AG09309 (cell line): ENCODE measurements at places on chromosomes 12 and 14.

- DNase-seq = peak; percentile 85
These were observed at the start of gene ARF6 for GRCh38 chr14:49892636-49893308. Gene ARF6, plus strand, starts transcription at chr14:49893082. Its CDS starts 655 bp downstream, at chr14:49893737.

GRCh38 chr14:94074534-94074933 is 6.5 kb downstream of the DDX24 start:
- no peak for DNase-seq

- no peak for DNase-seq
These were observed 94.5 kb downstream of the MYRFL start for GRCh38 chr12:69919495-69919894.

DNA sequence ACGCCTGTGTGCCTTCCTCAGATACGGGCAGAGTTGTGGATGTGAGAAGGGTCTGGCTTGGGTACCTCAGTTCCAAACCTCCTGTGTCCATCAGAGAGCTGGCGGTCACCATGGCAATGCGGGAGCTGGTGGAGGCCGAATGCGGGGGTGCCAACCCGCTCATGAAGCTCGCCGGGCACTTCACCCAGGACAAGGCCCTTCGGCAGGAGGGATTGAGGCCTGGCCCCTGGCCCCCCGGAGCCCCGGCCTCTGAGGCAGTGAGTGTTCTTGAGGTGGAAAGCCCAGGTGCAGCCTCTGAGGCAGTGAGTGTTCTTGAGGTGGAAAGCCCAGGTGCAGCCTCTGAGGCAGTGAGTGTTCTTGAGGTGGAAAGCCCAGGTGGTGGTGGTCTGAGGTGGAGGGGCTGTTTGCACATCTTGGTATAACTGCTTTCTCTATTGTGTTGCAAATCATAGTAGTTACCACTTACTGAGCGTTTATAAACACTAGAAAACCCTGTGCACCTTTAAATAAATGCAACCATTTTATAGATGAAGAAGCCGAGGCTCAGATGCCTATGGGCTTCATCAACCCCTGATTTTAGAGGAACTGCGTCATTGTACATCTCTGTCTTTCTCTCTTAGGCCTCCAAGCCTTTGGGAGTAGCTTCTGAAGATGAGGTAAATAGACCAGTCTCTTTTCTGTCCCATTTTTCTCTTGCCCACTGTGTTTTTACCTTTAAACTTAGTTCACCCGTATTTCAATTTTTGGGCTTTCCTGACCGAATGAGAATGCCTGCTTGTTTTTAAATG is 976 bp downstream of the PEX5 start:
- no peak for DNase-seq

DNA sequence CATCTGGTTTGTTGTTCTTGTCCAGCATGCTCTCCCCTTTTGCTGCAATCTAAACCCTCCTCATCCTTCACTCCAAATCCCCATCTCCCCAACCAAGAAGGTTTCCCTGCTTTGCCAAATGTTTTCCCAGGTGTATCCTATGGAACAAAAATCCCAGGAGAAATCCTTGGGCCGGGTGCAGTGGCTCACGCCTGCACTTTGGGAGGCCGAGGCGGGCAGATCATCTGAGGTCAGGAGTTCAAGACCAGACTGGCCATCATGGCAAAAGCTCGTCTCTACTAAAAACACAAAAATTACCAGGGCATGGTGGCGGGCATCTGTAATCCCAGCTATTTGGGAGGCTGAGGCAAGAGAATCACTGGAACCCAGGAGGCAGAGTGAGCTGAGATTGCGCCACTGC is 5.0 kb downstream of the KSR2 start:
- DNase-seq = no peak

DNA sequence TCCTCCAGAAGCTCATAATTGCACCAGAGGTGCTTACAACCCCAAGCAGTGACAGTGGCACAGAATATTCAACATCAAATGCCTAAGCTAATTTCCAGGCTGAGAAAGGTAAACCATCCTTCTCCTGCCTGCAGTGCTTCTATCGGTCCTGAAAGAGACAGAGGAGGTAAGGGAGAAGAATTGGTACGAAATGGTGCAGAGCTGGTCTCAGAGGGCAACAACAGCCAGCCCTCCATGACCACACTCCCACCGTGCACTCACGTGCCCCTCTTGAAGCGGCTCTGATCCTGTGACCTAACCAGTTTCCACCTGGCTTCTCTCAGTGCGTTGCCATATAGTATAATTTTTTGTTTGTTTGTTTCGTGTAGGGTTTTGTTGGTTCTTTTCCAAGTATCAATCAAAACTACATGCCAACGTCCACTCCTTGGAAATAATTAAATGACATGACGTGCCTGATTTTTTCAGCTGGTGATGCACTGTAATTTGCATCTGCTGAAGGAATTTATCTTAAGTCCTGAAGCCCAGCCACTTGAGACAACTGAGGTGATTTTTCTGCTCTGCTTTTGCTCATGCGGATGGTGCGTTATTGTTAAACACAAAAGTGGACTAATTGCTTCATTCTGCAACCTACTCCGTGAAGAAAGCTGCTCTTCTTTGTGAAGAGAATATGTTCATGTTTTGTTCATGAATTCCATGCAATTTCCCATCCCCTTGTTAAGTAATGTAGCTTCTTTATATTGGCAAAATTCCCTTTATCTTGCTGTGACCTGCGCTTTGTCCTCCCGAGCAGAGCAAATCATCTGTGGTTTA is 1.3 kb upstream of the ATP2A2 start:
- no peak for DNase-seq

DNA sequence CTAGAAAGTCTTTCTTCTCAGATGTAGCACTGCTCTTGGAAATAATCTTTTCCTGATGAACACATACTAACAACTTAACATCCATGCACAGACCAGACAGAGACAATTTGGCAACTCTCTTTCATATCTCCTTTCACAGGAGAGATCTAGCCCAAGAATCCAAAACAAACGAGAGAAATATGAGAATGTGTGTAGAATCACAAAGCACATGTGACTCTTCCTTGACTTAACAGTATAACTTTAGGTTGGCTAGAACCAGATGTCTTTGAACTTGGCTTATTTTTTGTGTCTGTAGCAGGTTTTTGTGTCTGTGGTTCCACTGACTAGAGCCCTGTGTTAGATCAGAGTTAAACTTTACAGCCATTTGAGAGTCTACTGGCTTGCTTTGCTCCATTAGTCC is 114.2 kb downstream of the STXBP6 start:
- DNase-seq = no peak

GRCh38 chr14:21014761-21015190 is 10.1 kb downstream of the NDRG2 start:
- DNase-seq = peak; percentile 40

DNA sequence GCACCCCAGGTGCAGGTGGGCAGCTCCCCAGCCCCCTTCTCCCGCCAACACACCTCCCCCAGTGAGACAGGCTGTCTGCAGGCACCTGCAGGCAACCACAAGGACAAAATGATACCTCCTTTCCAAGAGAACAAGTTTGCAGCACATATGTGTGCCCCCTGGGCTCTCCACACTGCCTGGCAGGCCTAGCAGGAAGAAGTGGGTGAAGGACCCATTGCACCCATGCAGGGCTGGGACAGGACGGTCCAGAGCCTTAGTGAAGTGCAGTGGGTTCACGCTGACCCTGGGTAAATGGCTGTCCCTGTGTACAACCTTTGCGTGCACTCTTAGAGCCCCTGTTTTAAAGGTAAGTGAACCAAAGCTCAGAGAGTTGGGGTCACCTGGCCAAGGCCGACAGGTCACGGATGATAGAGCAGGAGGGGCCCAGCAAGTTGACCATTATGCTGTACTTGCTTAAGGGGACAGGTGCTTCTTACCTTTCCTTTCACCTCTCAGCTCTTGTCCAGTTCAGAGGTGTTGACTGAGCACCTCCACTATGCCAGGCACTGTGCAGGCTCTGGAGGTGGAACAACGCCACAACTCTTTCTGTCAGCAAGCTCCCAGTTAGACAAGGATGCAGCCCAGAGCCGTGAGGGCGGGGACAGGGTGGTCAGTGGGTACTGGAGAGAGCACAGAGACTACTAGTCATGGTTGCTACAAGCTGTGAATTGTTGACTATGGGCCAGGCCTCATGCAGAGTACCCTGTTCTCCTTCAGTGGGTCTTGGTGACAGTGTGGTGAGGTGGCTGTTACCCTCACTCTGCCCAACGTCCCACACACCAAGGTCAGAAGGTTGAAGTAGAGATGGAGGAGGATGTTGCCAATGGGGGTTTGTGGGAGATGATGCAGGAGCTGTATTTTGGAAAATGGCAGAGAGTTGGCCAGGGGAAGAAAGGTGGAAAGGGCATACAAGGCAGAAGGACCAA is 125.9 kb downstream of the PAPOLA start:
- no peak for DNase-seq

GRCh38 chr12:47070310-47070709 is 9.1 kb upstream of the PCED1B start:
- DNase-seq = no peak

DNA sequence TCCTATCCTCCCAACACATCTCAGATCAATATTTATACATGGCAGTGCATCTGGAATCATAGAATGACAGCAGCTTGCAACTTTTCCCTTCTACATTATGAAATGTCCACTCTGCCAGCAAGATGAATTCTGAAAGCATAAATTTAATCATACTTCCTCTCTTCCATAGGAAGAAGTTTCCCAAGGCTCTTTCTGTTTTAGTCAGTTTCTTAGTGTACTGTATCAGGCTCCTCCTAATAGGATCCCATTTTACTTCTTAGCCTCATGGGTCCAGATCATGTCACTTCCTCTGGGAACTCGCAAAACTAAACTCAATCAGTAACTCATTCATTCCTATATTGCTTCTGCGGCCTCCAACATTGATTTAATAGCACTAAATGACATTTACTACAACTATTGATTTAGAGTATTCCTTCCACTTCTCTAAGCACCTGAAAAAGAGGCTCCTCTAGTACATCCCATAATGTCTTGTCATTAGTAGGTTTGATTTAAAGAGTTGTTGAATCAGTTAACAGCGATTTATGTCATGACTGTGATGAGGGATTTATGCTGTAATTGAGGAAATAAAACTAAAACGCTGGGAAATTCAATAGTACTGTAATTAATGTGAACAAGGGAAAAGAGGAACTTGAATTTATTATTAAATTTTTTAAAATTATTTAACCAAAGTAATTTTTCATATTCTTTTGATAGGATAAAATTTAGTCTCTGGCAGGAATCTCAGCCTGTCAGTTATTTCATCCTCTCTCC is 4.0 kb downstream of the CLEC1A start:
- no peak for DNase-seq

- DNase-seq = no peak
These were observed 3.9 kb upstream of the GSC start for GRCh38 chr14:94773655-94774343.
